Activated T-helper 9 cell treated with anti-CD3 and anti-CD28 coated beads, Interleukin-2, amount 50 U/mL, for 16 hours (primary cell): ENCODE measurements at places on chromosomes 6 and 20.

GRCh38 chr6:21134356-21134755, 459.2 kb upstream of the SOX4 start:
- DNase-seq = no peak

DNA sequence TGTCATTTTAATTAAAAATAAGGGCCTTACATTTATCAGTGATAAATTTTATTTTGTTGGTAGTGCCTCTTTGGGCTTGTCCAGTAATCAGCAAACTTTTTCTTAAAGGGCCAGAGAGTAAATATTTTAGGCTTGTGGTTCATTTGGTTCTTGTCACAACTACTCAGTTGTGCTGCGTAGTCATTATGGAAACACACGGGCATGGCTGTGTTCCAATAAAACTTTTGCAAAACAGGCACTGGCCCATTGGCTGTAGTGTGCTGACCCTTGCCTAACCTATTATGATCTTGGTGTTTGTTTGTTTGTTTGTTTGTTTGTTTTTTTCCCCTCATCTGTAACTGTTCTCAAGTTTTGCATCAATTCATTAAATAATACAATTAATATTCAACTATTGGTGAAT, 19.4 kb downstream of the TBPL1 start:
- no peak for DNase-seq

GRCh38 chr6:169783401-169783800, 32.0 kb downstream of the ERMARD start:
- DNase-seq = no peak

GRCh38 chr20:3728354-3728753, 4.1 kb upstream of the HSPA12B start:
- no peak for DNase-seq

- no peak for DNase-seq
Observed at GRCh38 chr6:26033941-26034354, 53.3 kb upstream of the HFE start.

DNA sequence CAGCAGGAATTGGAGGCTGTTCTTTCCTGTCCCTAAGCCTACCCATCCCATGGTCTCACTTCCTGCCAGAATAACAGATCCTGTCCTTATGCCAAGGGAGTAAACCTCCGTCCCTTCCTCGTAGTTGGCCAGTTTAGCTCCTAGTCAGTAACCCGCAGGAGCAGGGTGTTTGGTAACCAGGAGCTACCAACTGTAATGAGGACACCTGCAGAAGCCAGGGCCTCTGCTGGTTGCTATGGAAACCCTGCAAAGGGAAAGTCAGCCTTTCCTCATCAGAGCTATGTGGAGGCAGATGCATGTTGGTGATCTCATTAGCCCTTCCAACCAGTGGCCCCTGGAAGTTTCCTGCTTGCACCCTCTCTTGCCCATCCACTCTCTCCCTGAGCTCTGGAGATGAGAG, 368.2 kb upstream of the SULF2 start:
- DNase-seq = no peak

DNA sequence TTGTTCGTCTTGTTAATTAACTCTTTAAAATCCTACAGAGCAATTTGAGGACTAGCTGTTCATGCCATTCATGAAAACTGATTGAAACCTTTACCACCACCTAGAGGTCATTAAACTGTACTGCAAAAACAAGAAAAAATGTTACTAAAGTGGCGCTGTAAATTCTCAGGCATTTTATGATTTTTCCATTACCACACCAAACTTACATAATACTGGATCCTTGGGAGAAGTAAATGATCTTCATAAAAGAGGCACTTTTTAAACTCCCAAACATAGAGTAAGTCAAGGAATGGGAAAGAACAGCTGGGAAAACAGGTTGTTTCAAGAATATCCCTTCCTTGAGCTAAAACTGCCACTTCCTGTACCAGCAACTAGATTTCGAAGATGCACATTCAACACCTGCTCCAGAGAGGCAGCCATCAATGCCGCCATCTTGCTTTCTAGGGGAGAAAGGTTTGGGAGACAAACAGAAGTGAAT, 54.3 kb downstream of the MYLIP start:
- no peak for DNase-seq

GRCh38 chr20:18377896-18378481, 88.8 kb downstream of the DZANK1 start:
- DNase-seq = no peak

DNA sequence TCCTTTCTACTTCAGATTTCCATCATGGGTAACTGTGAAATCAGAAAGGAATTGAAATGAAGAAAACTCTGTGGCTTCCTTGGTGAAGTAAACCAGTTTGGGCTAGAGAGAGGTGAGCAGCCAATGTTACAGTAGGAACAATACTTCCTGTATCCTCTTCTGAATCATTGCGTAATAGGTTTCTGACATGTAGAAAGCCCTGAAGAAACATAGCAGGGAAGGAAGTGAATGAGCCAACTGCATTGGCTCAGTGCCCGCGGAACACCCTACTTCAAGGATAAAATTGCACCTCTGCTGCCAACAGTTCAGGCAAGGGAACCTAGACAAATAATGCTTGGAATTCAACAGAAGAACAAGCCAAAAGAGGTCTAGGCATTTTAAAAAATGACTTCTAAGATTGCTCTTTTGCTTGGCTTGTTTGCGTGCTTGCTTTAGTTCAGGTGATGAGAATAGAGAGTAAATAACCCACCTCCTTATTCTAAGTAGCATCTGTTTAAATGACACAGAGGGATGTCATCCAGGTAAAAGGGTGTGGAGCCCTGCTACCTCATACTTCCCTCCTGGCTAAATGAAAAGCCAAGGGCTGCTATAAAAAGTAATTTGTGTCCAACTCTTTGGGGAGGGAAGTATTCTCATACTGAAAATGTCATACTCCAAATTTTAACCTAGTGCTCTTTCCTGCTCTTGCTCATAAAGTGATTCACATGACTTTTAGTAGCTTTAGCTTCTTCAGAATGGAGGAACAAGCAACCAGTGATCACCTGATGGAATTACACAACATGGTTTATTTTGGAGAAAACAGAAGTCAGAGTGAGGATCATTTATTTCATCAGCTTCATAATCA, 30.0 kb upstream of the AKIRIN2 start:
- DNase-seq = no peak

DNA sequence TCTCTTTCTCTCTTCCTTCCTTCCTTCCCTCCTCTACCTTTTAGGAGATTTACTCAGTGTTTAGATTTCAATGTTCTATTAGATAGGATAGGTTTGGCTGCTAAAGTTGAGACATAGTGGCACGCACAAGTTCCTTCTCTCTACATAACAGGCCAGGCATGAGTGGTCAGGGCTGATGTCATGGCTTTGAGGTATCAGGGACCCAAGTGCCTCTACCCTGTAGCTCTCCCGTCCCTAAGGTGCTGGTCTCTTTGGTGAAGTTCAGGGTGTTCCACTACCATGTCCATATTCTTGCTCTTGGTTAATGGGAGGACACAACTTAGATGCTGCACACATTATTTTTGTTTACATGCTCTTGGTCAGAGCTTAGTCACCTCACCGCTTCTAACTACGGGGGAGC, 245.3 kb downstream of the QKI start:
- DNase-seq = no peak

- DNase-seq = no peak
Observed at GRCh38 chr6:130928158-130928912, 101.1 kb downstream of the SMLR1 start.

DNA sequence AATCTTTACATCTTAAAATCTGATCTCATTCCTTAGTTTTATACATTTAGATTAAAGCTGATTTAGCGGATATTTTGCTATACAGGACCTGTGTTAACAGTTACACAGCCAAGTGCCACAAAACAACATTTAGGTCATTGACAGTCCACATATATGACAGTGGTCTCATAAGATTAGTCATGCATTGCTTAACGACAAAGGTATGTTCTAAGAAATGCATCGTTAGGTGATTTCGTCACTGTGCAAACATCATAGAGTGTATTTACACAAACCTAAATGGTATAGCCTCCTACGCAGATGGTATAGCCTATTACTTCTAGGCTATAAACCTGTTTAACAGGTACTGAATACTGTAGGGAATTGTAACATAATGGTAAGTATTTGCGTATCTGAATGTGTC, 21.6 kb downstream of the ADGRG6 start:
- no peak for DNase-seq

DNA sequence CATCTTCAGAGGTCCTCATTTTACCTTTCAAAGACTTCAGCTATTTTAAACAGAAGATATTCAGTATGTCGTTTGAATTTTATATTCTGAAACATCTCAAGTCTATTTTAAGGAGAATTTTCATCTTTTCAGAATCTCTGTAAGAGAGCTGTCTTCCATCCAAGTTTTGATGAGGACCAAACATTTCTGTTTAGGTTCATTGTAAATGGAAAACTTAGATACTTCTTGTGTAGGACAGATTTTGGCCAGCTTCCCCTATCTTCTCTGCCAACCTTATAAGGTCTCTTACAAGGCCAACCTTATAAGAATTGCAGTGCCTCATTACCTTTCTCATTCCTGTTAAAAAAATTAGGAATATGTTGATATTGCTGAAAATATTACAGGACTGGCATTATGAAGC, 88.1 kb downstream of the AKAP7 start:
- no peak for DNase-seq

- no peak for DNase-seq
Observed at GRCh38 chr20:24098886-24099285, 110.3 kb upstream of the GGTLC1 start.

DNA sequence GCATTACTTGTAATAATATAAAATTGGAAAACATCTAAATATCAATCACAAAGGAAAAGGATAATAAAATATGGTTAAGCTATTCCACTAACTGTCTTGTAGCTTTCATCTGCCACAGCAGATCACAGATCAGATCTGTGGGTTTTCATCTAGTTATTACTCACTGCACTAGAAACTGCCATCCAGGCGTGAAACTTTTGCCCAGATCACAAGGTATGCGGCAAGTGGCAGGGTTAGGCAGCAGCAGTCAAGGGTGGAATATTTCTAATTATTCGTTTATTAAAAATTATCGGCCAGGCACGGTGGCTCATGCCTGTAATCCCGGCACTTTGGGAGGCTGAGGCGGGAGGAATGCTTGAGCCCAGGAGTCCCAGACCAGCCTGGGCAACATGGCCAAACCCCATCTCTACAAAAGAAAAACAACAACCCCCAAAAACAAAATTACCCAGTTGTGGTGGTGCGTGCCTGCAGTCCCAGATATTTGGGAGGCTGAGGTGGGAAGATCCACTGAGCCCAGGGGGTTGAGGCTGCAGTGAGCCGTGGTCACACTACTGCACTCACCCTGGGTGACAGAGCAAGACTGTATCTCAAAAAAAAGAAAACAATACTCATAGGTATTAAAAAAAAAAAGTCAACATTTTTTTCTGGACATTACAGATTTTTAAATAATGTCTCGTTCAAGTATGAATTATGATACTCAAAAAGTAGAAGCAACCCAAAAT, 32.1 kb downstream of the BEND3 start:
- DNase-seq = no peak

- DNase-seq = no peak
Observed at GRCh38 chr20:58945965-58946631, 35.0 kb upstream of the NELFCD start.

DNA sequence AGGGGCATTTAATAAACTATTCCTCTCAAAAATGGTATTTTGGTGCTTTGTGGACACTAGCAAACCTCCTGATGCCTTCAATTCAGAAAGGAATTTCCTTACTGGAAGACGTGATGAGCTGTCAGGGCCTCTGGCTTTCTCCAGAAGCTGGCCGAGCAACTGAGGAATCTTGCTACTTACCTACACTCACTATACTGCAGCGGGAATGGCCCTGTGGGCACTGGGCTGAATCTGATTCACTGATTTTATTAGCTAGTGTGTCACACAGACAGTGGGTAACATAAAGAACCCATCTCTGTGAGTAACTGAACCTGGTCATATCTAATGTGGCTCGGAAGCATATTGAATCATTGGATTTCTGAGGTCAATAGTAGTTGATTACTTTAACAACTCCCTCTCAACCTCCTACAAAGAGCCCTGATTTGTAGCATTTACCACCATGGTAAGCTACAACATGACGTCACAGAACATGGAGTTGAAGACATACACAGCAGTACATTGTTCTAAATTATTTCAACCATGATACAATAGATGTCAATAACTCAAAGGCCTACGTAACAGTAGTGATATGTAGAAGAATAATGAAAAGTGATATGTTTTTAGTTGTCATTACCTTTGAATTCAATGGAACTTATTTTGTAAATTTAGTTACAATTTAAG, 232.1 kb downstream of the SYNE1 start:
- DNase-seq = no peak
